T-cell (primary cell): ENCODE measurements at places on chromosomes 7 and 10. TPM values are rescaled to one million over a fixed set of nuclear protein-coding genes. Genes with fewer than 3 reads are reported as not detected.

The AP1S1 gene
- 8.1 TPM for total RNA-seq

The MLXIPL gene
- total RNA-seq = 0.58 TPM

The LIPF gene
- total RNA-seq = not detected

The CTAGE4 gene
- total RNA-seq = 0.41 TPM

The PAPOLB gene
- not detected for total RNA-seq

DNA sequence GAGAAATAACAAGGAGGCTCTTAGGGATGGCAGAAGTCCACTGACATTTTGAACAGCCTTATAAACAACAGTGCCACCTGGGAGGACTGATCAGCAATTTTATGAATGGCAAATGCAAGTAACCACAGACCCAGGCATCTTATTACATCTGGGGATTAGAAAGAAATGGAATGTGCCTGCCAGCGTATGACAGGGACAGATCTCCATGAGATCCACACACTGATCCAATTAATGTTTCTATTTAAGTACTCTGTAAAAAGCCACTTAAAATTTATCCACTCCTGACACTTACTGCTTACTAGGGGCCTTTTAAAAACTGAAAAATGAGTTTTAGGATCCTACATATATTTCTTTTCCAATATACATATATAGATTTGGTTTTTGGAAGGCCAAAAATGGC lies 28.6 kb downstream of the PARD3 start:
- no peak for DNase-seq

- no peak for DNase-seq
Measured at GRCh38 chr10:21265622-21266021, 259.9 kb downstream of the SKIDA1 start.

DNA sequence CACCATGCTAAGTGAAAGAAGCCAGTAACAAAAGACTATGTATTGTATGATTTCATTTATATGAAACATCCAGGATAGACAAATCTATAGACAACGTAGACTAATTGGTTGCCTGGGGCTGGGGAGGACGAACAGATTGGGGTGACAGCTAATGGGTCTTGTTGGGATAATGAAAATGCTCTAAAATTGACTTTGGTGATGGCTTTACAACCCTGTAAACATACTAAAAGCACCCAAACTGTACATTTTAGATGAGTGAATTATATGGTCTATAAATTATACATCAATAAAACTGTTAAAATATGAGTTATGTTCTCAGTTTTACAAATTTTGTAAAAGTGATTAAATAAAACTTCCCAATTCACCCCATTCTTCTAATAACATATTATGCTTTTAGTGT lies 261.5 kb downstream of the ELMO1 start:
- no peak for DNase-seq

GRCh38 chr7:54788664-54789063 lies 29.7 kb upstream of the SEC61G start:
- no peak for DNase-seq

- no peak for DNase-seq
Measured at GRCh38 chr7:30474485-30474884, 4.1 kb downstream of the NOD1 start.

- no peak for DNase-seq
Measured at GRCh38 chr7:96303105-96303685, 18.7 kb downstream of the SLC25A13 start.

DNA sequence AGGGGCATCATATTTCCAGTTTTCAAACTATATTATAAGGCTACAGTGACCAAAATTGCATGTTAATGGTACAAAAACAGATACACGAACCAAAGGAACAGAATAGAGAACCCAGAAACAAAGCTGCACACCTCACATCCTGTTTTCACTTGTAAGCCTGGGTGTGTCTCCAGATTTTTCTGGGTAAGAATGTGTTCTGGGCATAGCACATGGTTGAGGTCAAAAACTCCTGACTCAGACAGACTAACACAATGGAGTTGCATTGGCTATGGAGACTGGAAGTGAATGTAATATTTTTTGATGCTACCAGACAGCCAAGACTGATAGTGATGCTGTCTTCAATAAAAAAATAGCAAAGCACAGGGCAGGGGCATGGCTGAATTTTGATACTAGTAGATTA lies 1175.2 kb downstream of the NXPH1 start:
- DNase-seq = no peak

DNA sequence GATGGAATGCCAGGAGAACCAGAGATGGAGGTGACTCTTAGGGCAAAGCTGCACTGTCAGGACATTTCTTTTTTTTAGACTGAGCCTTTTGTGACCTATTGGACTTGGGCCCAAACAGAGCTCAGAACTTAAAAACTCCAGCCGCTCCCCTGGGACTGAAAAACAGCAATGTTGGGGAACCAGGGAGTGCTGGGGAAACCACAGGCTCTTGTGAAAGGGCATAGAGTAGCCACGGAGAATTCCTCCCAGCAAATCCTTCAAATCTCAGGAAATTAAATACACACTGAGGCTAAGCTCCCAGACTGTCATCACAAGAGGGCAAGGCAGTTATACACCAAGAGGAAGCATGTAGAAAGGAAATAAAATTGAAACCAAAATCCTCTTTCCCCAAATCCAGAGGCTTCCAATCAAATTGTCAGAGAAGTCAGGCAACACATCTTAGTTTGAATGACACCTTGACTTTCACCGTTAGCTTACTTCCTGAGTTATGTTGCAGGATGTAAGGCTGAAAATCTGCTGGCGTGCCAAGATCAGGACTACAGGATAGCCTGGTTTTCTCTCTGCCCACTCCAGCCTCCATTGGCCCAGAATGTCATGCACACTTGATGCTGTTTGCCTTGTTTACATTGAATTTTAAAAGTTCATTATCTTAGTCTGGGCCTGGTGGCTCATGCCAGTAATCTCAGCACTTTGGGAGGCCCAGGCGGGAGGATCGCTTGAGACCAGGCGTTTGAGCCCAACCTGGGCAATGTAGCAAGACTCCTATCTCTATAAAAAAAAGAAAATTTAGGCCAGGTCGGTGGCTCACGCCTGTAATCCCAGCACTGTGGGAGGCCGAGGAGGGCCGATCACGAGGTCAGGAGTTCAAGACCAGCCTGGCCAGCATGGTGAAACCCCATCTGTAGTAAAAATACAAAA lies 2.6 kb upstream of the RFC2 start:
- DNase-seq = no peak

- no peak for DNase-seq
Measured at GRCh38 chr7:151431768-151432311, 8.1 kb downstream of the CRYGN start.
